Effector memory CD4-positive, alpha-beta T cell (primary cell): ENCODE measurements at places on chromosomes 2 and 18.

GRCh38 chr2:46462936-46463335 is 16.4 kb upstream of the TMEM247 start:
- DNase-seq: no peak

DNA sequence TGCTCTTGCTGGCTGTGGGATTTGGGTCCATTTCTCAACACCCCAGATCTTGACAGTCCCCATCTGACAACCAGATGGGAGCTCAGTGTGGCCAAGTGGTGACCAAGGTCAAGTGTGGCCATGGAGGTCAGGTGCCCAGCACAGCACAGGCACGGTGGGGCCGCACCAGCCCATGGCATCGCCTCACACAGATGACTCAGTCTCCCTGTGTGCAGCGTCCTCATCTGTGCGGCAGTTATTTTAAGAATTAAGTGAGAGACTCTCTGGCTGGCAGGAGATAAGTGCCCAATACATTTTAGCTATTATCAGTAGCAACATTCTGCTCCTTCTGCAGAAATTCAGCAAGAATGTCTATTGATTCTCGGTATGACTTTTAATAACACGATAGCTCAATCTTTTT is 167.2 kb downstream of the DDX1 start:
- DNase-seq: no peak

DNA sequence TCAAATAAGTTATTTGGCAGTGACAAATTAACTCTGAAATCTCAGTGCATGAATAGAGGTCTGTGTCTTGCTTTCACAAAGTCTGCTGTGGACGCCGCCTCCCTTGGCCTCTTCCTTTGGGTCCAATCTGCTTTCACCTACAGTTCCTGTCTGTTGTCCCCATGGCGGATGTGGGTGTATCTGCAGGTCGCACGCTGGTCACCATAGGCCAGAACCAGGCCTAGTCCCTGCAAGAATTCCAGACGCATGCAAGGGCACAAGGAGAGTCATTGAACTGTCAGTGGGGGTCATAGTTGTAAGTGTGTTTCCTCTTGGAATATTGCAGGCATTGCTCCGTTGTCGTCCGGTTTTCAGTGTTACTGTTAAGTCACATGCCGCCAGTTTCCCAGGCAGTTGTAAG is 7.4 kb downstream of the SOCS6 start:
- DNase-seq: no peak

- no peak for DNase-seq
Measured at GRCh38 chr2:65500310-65501040, 68.1 kb upstream of the SPRED2 start.

DNA sequence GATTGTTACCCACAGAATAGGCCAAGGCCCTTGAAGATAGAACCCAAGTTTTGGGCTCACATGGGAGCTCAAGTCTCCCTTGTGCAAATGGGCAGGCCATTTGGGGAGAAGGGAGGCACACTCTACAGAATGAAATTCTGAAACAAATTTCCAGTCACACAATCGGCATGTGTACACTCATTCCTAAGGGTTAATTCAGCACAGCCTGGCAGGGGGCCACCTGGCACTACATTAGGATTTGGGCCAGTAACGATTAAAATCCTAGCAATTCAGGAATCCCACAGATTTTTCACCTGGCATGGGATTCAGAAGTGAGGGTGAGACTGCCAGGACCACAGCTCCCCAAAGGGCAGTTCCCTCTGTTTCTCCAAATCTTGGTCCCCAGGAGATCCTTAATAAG is 46.4 kb downstream of the BMP10 start:
- no peak for DNase-seq

- DNase-seq: no peak
Measured at GRCh38 chr2:131022731-131023130, 70.5 kb downstream of the FAM168B start.

DNA sequence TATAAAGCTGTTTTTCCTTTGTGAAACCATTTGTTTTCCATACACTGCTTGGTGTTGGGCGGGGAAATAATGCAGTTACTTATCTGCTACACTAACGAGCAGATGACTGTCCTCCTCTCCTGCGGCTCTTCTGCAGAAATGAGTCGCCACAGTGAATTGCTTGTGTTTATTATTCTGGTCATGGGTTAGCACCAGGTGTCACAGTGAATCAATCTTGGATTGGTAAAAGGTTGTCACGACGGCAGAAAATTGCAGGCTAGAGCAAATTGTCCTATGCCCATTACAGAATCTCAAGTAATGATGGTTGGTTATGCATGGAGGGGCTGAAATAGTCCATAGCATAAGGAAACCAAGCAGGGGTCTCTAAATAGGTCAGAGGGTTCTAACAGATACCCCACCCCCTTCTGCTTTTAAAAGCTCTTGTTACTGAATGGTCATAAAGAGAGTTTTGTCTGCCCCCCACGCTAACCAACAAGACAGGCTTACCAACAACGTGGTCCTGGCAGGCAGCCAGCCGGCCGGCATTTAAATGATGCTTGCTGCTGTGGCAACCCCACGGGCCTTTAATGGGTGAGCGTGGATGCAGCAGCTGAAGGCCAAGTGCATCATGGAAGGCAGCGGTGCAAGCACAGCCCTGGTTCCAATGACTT is 29.5 kb downstream of the RAB31 start:
- DNase-seq: no peak

- DNase-seq: no peak
Measured at GRCh38 chr2:45697190-45697589, 45.7 kb downstream of the PRKCE start.

DNA sequence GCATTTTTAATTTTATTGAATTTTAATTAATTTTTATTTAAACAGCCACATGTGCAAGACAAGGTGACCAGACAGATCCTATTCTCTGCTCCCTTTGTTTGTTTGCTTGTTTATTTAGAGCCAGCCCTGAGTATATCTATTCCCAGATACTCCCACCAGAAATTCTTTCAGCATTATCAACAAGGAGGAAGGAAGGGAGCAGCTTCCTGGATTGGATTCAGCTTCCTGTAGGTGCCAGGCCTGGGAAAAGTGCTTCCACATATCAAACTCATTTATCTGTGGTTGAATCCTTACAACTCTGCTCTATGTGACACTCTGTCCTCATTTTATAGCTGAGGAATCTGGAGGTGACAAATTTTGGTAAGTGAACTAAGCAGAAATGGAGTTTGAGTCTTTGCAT is 60.5 kb upstream of the KLF7 start:
- DNase-seq: no peak
